ENCODE measurements at places on chromosomes 1 and 21.

DNA sequence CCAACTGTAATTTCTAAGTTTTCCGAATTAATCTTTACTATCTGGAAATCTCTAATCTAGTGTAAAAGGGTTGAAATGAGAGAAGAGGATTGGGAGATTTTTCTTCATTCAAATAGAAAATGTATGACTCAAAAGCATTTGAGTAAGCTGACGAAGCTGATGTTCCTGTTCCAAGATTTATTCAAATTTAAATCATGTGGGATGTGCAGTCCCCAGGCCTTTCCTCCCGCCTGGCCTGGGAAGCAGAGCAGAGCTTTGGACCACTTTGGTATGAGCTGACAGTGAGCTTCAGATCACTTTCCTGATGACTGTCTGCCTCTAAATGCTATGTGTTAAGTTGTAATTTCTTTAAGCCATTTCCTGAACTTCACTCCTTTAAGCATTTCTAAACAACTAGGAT, 192.0 kb downstream of the DHRS3 start:
- 0 out of 2 replicates have a peak, but pooled peaks cover 7% of the 10 kb centered on the region for H3K4me1 ChIP-seq
- no peak overlapping the region for H3K4me3 ChIP-seq
- no peak for DNase-seq
- H3K27ac ChIP-seq = no peak overlapping the region

DNA sequence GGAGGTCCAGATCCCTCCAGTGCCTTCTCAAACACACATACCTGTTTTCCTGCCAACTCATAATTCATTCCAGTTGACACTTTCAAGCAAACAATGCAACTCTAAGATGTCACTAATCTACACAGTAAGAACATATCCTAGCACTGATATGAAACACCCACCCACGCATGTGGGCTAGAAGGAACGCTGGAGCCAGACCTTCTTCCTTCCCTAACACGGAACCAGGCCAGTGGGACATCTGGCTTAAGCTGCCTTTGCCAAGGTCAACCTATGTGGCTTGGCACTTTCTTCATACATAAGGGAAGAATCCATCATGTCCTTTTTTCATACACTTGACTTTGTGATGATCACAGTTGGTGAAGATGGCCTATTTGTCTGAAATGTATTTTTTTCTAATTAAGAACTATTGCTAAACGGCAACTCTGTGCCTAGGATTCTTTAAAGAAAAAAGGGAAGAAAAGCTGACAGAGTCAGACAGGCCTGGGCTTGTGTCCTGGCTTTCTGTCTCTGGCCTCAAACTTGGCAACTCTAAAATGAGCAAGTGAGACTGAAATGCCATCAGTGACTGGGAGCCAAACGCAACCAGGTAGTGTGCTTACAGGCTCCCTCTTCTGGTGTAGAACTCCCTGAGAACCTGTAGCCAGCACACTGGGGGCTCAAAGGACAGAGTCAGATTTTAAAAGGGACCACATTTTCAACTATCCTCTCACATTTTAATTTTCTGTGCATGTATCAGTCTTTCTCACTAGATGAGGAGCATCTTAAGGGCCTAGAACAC, 92.6 kb upstream of the BEND5 start:
- H3K36me3 ChIP-seq = no peaks in the 10 kb centered on the region
- no peaks in the 10 kb centered on the region for H3K27me3 ChIP-seq
- no peak overlapping the region for H3K4me3 ChIP-seq
- no peak overlapping the region for H3K27ac ChIP-seq
- DNase-seq = no peak

DNA sequence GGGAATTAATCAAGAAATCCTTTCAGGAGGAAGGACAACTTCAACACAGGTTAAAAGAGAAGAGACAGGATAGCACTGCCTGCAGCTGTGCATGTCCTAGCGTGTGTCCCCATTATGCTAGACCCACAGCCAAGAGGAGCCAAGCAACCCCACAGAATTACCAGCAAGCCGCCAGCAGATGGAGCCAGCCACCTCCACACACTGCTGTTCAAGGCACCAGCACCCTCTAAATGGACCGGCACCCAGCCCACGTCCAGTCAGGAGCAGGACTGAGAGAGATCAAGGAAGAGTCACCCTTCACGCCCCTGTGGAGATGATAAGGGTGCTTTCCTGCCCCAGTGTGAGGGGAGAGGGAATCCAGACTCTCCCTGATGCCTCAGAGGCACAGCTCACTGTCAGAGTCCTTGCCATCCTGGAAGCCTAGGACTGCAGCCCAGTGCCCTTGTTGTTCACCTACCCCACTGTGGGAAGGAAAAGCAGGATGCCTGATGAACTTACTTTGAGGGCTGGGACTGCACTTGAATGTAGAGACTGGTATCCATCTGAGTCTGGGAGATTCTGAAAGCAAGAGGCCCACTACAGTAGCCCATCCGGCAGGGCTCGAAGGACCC, 37.1 kb upstream of the CTTNBP2NL start:
- DNase-seq = peak; percentile 63
- no peak overlapping the region for H3K4me3 ChIP-seq
- 0 out of 2 replicates have a peak, but pooled peaks cover 3% of the 10 kb centered on the region for H3K4me1 ChIP-seq
- no peak overlapping the region for H3K27ac ChIP-seq
- H3K36me3 ChIP-seq = no peaks in the 10 kb centered on the region
- H3K27me3 ChIP-seq = no peaks in the 10 kb centered on the region

GRCh38 chr1:119808491-119808890, 2.8 kb downstream of the REG4 start:
- DNase-seq = no peak
- no peaks in the 10 kb centered on the region for H3K4me1 ChIP-seq
- no peaks in the 10 kb centered on the region for H3K27me3 ChIP-seq
- H3K36me3 ChIP-seq = no peaks in the 10 kb centered on the region

GRCh38 chr1:112770724-112771123, 55.6 kb upstream of the PPM1J start:
- no peak for DNase-seq
- no peaks in the 10 kb centered on the region for H3K27me3 ChIP-seq
- no peak overlapping the region for H3K4me3 ChIP-seq
- H3K27ac ChIP-seq = no peak overlapping the region

DNA sequence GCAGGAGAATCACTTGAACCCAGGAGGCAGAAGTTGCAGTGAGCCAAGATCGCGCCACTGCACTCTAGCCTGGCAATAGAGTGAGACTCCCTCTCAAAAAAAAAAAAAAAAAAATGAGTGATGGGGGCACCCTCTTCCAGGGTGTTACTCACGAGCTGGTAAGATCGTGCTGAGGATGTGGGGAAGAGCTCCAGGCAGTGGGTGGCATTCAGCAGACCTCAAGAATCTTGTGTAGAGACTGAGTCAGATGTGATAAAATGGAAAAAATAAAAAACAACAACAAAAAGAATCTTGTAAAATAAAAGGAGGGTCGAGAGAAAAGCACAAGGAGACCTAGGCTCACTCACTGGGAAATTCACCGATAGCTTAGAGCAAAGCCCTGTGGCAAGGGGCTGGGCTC, 38.5 kb downstream of the EPHA2 start:
- no peak overlapping the region for H3K27ac ChIP-seq
- no peaks in the 10 kb centered on the region for H3K36me3 ChIP-seq
- DNase-seq = no peak
- H3K4me3 ChIP-seq = no peak overlapping the region

DNA sequence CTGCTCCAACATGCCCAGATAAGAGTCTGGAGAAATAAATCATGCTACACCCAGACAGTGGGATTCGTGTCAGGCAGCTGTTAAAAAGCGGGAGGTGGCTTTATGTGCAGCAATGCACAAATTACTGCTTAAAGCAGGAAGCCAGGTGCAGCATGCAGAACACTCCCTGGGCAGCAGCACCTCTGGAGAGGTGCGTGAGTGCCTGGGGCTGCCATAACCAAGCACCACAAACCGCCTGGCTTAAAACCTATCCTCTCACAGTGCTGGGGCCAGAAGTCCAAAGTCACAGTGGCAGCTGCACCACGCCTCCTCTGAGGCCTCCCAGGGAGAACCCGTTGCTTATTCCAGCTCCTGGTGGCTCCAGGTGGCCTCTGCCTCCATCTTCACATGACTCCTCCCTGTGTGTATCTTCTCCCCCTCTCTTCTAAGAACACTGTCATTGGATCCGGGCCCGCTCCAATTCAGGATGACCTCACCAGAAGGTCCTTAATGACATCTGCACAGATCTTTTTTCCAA, 115.6 kb downstream of the SIK1 start:
- H3K4me3 ChIP-seq = no peak overlapping the region
- peaks cover 39% of the 10 kb centered on the region for H3K4me1 ChIP-seq
- H3K27me3 ChIP-seq = no peaks in the 10 kb centered on the region
- no peaks in the 10 kb centered on the region for H3K36me3 ChIP-seq

- H3K4me3 ChIP-seq = no peak overlapping the region
- no peak overlapping the region for H3K27ac ChIP-seq
- H3K36me3 ChIP-seq = no peaks in the 10 kb centered on the region
Observed at GRCh38 chr1:153081736-153082135, 10.3 kb upstream of the SPRR2B start.

- H3K27ac ChIP-seq = no peak overlapping the region
- DNase-seq = peak; percentile 58
- H3K4me3 ChIP-seq = no peak overlapping the region
Observed at GRCh38 chr1:153422450-153423068, 6.2 kb downstream of the S100A7A start.

DNA sequence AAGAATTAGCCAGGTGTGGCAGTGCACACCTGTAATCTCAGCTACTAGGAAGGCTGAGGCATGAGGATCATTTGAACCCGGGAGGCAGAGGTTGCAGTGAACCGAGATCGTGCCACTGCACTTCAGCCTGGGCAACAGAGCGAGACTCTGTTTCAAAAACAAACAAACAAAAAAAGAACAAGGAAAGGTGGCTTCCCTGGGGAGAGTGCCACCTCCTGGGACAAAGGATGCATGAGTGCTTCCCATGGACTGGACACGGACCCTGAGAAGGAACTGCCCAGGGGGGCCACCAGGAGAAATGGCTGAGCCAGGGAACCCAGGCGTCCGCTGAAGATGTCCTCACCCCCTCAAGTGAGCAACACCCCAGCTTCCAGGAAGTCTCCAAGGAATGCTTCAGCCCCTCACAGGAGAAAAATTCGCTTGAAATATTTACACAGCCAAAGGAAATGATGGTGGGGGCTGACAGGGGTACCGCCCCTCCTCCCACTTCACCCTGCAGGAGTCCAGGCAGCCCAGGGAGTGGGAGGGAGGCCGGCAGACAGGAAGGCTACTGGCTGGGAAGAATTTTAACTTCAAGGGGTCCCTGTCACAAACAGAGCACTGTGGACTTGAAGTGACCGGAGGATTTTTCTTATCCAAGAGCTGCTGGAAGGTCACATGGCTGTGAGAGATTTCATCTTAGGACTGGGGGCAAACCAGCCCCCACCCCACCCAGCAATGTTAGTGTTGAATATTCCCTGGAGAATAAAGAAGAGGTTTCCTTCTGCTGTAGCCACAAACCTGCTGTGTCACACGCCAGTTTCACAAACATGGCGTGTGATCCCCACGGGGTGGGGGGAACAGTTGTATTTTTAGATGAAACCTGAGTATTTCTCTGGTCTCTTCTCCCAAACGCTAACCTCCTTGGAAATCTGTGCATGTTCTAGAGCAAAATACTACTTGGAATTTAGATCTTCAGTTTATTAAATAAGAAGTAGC, 90.8 kb upstream of the SLC25A33 start:
- H3K4me1 ChIP-seq = peaks cover 81% of the 10 kb centered on the region
- no peaks in the 10 kb centered on the region for H3K36me3 ChIP-seq
- H3K27me3 ChIP-seq = no peaks in the 10 kb centered on the region
- H3K4me3 ChIP-seq = no peak overlapping the region

DNA sequence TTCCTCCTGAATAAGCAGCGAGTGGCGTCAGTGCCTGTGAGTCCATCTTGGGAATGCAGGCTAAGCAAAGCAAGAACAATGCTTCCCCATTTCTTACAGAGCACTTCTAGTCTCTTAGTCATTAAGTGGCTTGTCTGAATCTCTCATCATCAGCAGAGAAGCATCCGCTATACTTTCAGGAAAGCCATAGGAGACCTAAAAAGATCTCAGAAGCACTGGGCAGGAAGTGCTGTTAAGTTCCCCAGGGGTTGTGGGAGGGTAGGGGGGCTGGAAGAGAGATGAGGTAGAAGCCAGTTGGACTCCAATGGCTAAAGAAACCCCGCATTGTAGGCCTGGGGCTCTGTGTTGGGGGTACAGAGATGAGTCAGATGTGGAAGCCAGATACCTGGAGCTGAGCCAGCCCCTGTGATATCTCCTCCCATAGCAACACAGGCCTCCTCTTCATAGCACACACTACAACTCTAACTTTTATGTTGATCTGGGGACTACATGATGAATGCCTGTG, 44.9 kb downstream of the SYT6 start:
- H3K4me3 ChIP-seq = no peak overlapping the region
- H3K27me3 ChIP-seq = no peaks in the 10 kb centered on the region
- no peaks in the 10 kb centered on the region for H3K36me3 ChIP-seq
- DNase-seq = no peak
- H3K4me1 ChIP-seq = no peaks in the 10 kb centered on the region

- peaks cover 6% of the 10 kb centered on the region for H3K36me3 ChIP-seq
- no peak overlapping the region for H3K27ac ChIP-seq
- no peak overlapping the region for H3K4me3 ChIP-seq
- no peaks in the 10 kb centered on the region for H3K27me3 ChIP-seq
- DNase-seq = no peak
Observed at GRCh38 chr1:150621497-150622302, 7.7 kb downstream of the ENSA start.

GRCh38 chr1:24250224-24250623, 63.1 kb upstream of the IFNLR1 start:
- no peak for DNase-seq
- H3K27ac ChIP-seq = no peak overlapping the region
- no peak overlapping the region for H3K4me3 ChIP-seq

GRCh38 chr21:31682620-31683019, 23.1 kb downstream of the SOD1 start:
- no peaks in the 10 kb centered on the region for H3K36me3 ChIP-seq
- no peak overlapping the region for H3K27ac ChIP-seq
- H3K4me1 ChIP-seq = no peaks in the 10 kb centered on the region
- DNase-seq = no peak
- no peak overlapping the region for H3K4me3 ChIP-seq
- H3K27me3 ChIP-seq = no peaks in the 10 kb centered on the region

DNA sequence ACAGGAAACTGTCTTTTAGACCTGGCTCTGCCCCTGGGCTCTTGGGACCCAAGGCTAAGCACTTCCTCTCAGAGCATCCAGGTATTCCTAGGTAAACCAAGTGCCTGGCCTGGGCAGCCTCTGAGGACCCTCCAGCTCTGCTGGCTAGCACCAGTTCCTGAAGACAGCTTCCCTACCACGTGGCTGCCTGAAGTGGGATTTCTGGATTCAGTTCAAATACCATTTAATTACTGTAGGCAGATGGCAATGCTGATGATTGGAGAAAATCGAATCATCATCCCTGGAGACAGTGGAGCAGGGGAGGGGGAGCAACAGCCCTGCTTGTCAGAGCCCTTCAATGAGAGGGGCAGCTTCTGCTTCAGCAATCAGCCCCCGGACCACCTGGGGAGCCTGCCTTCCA, 11.9 kb downstream of the KIF21B start:
- no peak overlapping the region for H3K4me3 ChIP-seq
- H3K4me1 ChIP-seq = no peaks in the 10 kb centered on the region
- H3K27me3 ChIP-seq = no peaks in the 10 kb centered on the region
- DNase-seq = no peak
- H3K36me3 ChIP-seq = no peaks in the 10 kb centered on the region

Data from Caco-2 (cell line).